ENCODE measurements at places on chromosomes 12 and 14. TPM values are rescaled to one million over a fixed set of nuclear protein-coding genes. Genes with fewer than 3 reads are reported as not detected.

GDF3 gene
- not detected for total RNA-seq

KIAA0586 gene
- total RNA-seq, result 18.6 TPM

HOXC11 gene
- total RNA-seq, result not detected

METTL3 gene
- 44.6 TPM for total RNA-seq

A2M gene
- 4.2 TPM for total RNA-seq

GZMB gene
- total RNA-seq, result not detected

SVOP gene
- total RNA-seq, result not detected

All from smooth muscle cell of the pulmonary artery (primary cell).